ENCODE measurements at places on chromosomes 4 and X.
A peak's percentile ranks its signal among the peaks of the same experiment; 100 is the strongest.

GRCh38 chr4:140112576-140112975 is 41.4 kb downstream of the MAML3 start:
- DNase-seq, result no peak

GRCh38 chr4:88969746-88970145 is 87.2 kb downstream of the FAM13A start:
- DNase-seq, result no peak

GRCh38 chr4:7539186-7539585 is 104.5 kb upstream of the PSAPL1 start:
- no peak for DNase-seq

DNA sequence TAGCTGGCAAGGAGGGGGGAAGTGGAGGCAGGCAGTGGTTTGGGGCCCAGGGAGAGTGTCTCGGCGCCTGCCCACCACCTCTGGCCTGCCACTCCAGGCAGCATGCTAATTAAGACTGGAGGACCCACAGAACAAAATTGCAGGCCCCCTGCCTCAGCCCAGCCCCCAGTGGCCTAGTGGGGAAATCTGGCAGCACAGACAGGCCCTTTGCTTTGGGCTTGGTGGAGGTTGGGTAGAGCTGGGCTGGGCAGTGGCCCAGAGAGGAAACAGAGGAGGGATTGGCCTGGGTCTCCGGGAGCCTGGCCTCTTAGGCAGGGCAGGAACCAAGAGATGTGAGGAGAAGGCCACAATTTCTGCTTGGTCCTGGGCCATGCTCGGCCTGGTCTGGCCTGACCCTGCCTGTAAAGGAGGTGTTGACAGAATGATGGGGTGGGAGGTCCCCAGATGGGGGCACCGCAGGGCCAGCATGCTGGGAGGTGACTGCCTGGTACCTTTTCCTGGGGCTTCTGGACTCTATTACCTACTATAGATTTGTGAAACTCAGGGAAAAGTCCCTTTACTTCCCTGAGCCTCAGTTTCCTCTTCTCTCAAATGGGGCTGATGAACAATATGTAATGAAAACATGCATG is 92.4 kb upstream of the PJA1 start:
- no peak for DNase-seq

DNA sequence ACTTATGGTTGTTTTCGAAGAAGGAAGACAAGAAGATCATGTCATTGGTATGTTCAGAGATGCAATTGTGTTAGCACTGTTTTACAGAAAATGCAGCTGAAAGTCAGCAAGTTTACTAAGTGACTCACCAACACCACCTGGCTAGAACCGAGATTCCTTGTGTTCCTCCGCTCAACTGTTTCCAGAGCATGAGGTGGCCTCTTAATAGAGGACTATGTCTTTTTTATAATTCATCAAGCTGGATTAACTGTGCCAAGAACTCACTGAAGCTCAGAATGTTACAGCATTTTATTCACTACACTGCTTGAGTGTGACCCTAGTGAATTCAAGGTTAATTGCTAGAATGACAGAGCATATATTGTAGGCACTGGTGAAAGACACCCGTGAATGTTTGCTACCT is 1573.5 kb upstream of the TENM3 start:
- DNase-seq, result no peak

GRCh38 chr4:74157154-74157553 is 764 bp upstream of the MTHFD2L start:
- DNase-seq, result peak; percentile 77

DNA sequence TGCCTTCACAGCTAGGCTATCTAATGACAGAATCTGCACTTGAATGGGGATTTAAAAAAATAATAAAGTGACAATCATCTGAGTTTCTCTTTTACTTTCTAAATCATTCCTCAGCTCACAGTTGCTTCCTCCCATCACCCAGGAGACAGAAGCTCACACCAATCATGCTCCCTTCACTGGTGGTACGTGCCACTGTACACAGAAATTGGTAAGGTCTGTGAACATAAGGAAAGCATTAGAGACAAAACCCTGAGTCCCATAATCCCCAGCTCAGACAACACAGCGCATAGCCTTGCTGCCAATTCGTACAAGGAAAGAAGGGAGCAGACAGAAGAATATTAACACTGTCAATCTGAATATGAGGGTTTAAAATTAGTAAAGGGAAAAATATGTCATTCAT is 133.1 kb downstream of the IDS start:
- no peak for DNase-seq

- DNase-seq, result no peak
Observed at GRCh38 chr4:24570172-24570571, 14.2 kb downstream of the DHX15 start.

Measured in dermis blood vessel endothelial cell (primary cell).